Stimulated activated CD4-positive, alpha-beta T cell treated with anti-CD3 and anti-CD28 coated beads, Interleukin-15, amount 100 ng/mL, for 24 hours (primary cell): ENCODE measurements at places on chromosomes 16 and 17.

GRCh38 chr16:67544844-67545664, 16.4 kb downstream of the RIPOR1 start:
- no peak for DNase-seq

DNA sequence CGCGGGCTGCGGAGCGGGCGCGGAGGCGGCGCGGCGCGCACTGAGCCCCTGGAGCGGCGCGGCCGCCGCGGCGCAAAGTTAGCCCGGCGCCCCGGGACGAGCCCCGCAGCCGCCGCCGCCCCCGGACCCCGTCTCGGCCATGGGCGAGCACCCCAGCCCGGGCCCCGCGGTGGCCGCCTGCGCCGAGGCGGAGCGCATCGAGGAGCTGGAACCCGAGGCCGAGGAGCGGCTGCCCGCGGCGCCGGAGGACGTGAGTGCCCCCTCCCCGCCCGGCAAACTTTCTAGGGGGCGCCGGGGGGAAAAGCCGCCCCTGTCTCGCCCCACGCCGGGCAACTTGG, 388 bp downstream of the RHBDL3 start:
- DNase-seq, result no peak

- no peak for DNase-seq
Observed at GRCh38 chr16:53433930-53434376, 318 bp upstream of the RBL2 start.

GRCh38 chr17:18182978-18183333, 672 bp upstream of the ALKBH5 start:
- peak; percentile 91 for DNase-seq

GRCh38 chr17:17344507-17345293, 41.5 kb downstream of the NT5M start:
- no peak for DNase-seq

DNA sequence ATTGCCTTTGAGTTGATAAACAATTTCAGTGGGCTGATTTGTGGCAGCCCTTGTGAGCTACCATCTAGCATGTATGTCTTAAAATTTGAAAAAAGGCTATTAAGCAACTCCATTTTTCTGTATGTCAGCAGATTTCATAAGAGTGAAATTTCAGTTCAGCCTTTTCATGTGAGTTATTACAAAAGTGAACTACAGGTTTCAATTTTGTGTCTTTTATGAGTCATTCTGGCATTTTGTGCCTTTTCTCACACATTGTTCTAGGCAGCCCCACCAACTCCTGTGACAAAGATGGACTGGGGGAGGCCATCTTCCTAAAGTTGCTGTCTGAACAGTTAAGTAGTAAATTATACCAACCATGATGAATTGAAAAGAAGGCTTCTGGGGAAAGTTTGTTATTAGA, 52.1 kb downstream of the USP10 start:
- DNase-seq, result peak; percentile 51

DNA sequence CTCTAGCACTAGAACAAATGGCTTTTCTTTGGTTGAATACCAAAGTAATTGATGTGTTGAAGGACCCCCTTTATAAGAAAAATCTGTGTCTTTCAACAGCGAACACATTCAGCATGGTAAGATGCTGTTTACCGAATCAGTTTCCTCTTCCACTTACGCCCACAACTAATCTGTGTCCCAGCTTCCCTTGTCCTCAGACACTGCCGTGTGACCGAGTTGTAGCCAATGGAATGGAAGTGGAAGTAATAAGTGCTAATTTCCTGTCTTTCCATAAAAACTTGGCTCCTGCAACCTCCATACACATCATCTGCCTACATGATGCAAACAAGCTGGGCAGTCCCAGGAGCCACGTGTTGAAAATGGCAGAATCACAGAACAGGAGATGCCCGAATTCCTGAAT, 10.4 kb downstream of the CDIPT start:
- no peak for DNase-seq

GRCh38 chr17:45852535-45853297, 8.0 kb downstream of the SPPL2C start:
- peak; percentile 78 for DNase-seq

DNA sequence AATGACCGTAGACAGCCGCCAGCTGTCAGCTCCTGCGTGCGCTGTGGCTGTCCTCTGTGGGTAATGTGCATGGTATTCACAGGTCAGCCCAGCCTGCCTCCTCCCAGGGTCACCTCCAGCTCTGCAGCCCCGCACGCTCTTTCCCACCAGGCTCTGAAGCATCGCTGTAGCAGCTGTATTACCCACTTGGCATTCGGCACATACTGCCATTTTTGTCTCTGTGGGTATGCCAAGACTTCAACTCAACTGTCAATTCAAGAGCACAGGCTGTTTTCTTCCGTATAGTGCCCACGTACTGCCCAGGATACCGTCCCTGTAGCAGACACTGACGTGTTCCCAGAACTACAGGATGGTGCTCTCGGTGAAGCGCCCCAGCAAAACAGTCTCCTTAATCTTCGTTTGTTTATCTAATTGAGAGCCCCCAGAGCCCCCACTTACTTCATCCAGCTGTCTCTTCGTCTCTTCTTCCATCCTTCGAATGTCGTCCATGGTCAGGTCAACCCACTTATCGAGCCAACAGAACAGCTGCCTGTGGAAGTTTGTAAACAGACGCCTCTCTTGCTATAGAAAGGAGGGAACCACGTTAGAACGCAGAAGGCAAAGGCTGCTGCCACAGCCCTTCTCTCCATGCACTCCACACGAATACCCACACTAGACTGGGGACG, 17.4 kb upstream of the INPP5K start:
- no peak for DNase-seq

GRCh38 chr16:14028202-14028601, 42.9 kb upstream of the MRTFB start:
- DNase-seq, result no peak
